ENCODE measurements at places on chromosomes 12 and 14.

GRCh38 chr14:99753225-99754140, 39.7 kb upstream of the EML1 start:
- peak; percentile 63 for DNase-seq

GRCh38 chr12:107558141-107558815, 127.3 kb upstream of the PWP1 start:
- DNase-seq: no peak

- DNase-seq: peak; percentile 33
Observed at GRCh38 chr12:104712477-104712876, 245.6 kb downstream of the SLC41A2 start.

DNA sequence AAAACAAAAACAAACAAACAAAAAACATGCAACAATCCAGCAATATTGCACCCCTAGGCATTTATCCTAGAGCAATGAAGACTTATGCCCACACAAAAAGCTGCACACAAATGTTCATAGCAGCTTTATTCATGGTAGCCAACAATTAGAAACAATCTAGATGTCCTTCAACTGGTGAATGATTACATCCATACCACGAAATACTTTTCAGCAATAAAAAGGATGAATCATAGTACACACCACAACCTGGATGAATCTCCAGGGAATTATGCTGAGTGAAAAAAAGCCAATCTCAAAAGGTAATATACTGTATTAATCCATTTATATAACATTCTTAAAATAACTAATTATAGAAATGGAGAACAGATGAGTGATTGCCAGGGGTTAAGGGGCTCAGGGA, 14.5 kb upstream of the GPR162 start:
- no peak for DNase-seq

DNA sequence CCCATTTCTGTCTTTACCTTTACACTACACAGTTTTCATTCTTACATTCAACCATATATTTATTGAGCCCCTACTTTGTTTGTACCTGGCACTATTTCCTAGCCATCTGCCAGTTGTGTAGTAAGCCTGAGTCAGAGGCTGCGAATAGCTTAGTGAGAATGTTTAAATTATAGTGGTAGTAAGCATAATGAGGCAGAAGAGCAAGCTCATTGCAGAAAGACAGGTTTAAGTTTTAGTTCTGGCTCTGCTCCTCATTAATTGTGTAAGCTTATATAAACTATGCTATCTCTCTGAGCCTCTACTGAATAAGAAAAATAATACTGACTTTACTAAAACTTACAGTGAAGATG, 123.5 kb downstream of the NAV3 start:
- no peak for DNase-seq

GRCh38 chr12:25806271-25806670, 152.2 kb upstream of the RASSF8 start:
- no peak for DNase-seq

DNA sequence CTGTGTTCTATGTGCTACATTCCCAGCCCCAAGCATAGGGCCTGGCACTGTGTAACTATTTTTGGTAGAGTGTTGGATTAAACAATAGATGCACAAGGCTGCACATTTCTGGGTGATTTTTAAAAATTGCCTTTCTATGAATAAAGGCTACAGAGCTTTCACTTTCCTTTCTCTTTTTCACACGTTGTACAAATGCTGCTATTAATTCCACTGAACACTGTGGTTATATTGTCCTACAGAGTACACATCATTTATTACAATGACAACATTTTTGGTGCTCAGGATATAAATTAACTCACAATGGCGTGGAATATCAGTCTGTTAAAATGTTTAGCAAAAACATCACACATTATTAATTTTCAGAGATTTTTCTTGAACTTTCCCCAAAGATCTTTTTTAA, 3.6 kb upstream of the EML1 start:
- no peak for DNase-seq

- no peak for DNase-seq
Observed at GRCh38 chr12:29008786-29009185, 140.3 kb upstream of the FAR2 start.

GRCh38 chr12:64716371-64716770, 42.8 kb downstream of the GNS start:
- DNase-seq: no peak

GRCh38 chr12:46442239-46442638, 69.7 kb upstream of the SLC38A2 start:
- no peak for DNase-seq

Measured in aorta (tissue), 5 donors.